Activated T-cell treated with anti-CD3 and anti-CD28 coated beads for 1 hour (primary cell): ENCODE measurements at places on chromosomes 6 and 20.

GRCh38 chr20:22771706-22772105, 187.3 kb upstream of the FOXA2 start:
- DNase-seq, result no peak

- no peak for DNase-seq
Observed at GRCh38 chr6:117483645-117484016, 1.2 kb downstream of the DCBLD1 start.

DNA sequence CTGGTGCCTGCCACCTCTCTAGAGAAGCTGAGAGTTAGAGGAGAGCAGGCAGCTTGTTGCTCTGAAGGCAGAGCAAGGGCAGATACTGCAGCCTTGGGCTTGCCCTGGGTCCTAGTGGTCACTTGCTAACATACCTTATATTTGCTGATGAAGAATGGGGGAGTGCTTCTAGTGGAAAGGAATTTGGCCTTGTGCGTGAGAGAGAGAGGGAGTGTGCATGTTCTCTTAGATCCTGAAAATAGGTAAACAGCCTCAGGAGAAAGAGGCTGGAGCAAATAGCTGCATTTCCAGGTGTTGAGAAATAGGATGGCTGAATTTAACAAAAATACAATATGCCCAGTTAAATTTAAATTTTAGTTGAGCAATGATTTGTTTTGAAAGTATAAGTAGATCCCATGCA, 724.5 kb upstream of the FLRT3 start:
- DNase-seq, result no peak

DNA sequence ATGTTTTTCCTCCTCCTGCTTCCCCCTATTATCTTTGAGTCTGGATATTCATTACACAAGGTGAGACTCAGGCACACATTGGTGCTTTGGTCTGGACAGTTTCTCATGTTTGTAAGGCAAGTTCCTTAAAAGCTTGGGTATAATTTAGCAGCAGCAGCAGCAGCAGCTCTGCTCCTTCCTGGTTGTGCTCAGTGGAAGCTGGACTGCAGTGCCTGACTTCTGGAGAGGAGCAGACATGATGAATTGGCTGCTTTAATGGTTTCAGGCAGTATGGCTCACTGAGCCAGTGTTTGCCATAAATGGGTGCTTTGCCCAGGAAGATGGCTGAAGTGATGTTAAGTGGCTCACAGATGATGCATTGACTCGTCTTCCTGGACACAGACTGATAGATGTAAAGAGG, 32.4 kb downstream of the SLC9A8 start:
- DNase-seq, result no peak

DNA sequence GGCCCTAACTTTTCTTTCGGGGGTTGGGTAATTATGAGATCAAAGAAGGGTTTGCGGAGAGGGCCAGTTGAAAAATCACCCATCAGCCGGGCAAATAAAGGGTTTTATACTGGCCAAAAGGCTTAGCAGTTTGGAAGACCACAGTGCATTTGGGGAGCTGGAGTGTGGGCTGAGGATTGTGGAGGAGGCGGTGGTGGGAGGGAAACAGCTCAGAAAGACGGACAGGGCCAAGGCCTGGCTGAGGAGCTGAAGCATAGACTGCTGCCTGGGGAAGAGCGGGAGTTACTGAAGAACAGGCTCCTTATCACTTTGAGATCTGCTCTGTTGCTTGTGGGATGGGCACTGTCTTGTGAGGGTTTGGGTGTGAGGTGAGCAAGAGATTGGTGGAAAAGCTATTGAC, 144.2 kb downstream of the CARMIL1 start:
- no peak for DNase-seq

GRCh38 chr20:20184149-20184548, 131.8 kb downstream of the CFAP61 start:
- no peak for DNase-seq

GRCh38 chr6:116105247-116105646, 4.6 kb downstream of the NT5DC1 start:
- no peak for DNase-seq

GRCh38 chr6:127851197-127851596, 49.7 kb downstream of the THEMIS start:
- DNase-seq, result no peak

DNA sequence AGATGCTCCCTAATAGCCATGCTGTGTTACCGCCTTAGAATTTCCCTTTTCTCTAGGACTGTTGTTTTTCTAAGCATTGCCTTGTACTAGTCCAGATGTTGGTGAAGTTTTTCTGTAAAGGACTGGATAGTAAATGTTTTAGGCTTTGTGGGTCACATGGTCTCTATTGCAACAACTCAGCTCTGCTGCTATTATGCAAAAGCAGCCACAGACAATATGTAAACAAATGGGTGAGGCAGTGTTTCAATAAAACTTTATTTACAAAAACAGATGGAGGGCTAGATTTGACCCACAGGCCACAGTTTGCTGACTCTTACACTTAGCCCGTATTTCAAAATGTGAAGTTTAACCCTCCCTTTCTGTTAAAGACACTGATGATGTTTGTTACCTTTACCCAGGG, 207.6 kb upstream of the MYLIP start:
- DNase-seq, result no peak

DNA sequence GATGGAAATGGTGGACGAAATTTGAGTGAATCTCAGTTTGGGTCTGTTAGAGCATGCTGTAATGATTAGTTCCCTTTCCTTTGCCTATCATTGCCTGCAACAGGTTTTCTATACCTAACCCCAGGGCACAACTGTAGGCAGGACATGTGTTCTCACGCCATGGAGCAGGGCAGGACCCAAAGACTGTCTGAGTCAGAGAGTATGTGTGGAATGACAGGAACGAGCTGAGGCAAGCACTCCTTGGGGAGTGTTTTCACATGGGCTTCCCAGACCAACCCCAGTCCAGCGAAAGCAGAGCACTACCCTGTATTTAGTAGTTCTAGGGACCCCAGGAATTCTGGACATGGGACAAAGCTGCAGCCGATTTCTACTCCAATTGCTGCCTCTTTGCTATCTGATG, 234.2 kb downstream of the HACE1 start:
- DNase-seq, result no peak

DNA sequence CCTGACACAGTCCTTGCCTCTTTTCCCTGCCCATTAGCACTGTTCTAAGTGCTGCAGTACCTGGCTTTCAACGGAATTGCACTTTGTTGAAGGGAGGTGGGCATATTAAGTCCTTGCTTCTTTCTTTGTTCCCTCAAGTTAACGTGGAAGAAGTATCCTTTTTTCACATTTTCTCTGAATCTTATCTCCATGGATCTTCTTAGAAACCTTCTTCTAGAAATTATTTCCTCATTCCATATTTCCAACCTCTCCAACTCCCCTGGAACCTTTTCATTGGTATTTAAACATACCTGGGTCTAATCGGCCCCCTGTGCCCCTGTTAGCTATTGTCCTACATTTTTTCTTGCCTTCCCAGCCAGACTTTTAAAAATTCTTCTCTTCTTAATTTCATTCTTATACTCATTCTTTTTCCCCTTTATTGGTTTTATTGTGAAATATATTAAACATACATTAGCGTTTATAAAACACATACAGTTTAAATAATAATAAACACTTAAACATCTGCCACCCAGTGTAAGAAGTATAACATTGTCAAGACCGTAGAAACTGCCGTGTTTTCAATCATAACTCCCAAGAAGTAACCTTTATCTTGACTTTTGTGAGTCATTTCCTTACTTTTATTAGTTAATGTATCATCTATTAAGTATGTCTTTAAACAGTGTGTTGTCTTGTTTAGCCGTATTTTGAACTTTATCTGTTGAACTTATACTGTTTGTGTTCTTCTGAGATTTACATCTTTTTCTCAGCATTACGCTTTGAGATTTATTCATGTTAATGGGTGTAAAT, 118.2 kb downstream of the CDKAL1 start:
- no peak for DNase-seq

DNA sequence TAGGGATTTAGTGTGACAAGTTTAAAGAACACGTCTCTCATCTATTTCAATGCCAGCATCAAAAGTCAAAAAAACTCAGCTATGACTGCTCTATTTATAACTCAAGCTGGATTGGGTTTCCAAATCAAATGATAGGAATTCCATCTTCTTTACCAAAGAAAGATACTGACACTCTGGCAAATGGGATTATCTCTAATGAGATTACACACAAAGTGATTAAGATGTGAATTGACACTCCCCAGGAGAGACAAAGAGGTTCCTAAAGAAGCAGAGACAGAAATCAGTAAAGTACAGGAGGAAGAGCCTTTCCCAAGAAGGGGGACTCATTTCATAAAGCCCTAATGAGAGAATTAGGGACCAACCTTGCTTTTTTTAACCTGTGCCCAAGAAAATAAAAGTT, 92.1 kb downstream of the ID4 start:
- DNase-seq, result no peak

DNA sequence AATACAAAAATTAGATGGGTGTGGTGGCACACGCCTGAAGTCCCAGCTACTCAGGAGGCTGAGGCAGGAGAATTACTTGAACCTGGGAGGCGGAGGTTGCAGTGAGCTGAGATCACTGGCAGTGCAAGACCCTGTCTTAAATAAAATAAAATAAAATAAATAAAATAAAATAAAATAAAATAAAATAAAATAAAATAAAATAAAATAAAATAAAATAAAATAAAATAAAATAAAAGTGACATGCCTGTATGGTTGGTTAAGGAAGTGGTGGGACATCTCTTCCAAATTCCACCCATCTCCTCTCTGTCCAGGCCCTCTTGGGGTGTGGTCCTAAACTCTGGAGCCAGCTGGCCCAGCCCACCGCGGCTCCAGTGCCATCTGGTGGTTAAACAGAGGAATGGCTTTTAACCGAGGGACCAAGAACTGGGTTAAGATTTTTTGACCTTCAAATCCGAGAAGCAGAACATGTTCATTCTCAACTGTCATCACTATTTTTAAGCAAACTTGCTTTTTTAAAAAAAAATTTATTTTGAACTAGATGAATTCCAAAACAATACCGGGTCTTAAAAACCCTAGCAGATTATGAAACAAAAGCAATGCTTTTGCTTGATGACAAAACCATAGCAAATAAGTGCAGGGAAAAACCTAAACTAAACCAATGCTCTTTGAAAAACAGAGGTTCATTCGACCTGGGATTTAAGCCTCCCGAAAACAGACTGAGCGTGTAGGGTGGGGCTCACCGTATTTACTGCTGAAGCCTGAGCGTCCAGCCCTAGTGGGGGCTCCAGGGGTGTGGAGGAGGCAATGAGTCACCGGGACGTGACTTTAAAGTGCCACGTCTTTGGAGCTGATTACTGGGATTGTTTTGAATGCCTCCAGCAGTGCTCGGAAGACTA, 68.8 kb downstream of the CDC5L start:
- DNase-seq, result no peak

DNA sequence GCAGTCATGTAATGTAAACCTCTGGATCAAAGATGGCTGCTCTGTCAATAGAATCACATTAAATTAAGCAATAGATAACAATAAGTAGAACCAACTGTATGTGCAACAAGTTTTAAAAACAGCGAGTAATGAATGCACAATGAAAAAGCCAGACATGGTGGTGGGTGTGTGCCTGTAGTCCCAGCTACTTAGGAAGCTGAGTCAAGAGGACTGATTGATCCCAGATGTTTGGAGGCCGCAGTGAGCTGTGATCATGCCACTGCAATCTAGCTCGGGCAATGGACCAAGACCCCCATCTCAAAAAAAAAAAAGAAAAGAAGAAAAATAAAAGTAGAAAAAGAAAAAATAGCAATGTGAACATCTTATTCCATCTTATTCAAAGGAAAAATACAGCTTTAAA, 558.7 kb upstream of the MMS22L start:
- DNase-seq, result no peak

GRCh38 chr6:40960742-40961430, 78.1 kb downstream of the UNC5CL start:
- no peak for DNase-seq

DNA sequence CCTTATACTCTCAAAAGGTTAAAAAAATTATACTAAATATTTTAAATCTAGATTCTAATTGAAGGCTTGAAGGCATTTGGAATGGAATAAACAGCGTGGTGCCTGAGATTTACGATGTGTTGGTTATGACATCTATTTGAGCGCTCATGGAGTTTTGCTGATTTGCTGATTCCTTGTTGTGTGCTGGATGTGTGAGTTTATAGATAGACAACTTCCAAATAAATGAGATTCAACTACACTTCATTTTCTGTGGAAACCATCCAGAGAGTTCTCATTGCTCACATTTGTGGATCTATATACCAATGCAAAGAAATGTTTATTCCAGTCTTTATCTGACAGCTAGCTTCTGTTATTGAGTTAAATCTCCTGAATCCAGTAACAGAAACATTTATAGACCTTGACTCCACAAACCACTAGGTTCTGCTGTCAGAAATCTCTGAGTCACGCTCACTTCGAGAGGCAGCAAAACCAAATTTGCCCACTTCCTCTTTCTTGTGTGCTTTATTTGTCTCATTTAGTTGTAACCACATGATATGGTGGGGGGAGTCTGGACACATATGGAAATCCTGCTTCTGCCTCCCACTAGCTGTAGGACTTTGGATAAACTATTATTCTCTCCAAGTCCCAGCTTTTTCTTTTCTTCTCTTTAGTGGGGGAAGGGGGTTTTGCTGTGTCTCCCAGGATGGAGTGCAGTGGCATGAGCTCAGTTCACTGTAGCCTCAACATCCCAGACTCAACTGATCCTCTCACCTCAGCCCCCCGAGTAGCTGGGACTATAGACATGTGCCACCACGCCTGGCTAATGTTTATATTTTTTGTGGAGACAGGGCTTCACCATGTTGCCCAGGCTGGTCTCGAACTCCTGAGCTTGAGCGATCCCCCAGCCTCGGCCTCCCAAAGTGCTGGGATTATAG, 54.5 kb downstream of the IPCEF1 start:
- no peak for DNase-seq

DNA sequence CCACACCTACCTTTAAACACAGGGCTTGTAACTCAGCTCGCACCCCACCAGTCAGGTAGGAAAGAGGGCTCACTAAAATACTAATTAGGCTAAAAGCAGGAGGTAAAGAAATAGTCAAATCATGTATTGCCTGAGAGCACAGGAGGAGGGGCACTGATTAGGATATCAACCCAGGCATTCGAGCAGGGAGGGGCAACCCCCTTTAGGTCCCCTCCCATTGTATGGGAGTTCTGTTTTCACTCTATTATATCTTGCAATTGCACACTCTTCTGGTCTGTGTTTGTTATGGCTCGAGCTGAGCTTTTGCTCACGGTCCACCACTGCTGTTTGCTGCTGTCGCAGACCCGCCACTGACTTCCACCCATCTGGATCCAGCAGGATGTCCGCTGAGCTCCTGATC, 657.2 kb downstream of the PRIM2 start:
- DNase-seq, result no peak

- no peak for DNase-seq
Observed at GRCh38 chr6:118553132-118553531, 5.0 kb downstream of the PLN start.

GRCh38 chr20:53739799-53740785, 146.5 kb upstream of the ZNF217 start:
- DNase-seq, result no peak

GRCh38 chr6:23394681-23395080, 731.3 kb upstream of the NRSN1 start:
- DNase-seq, result no peak
